ENCODE measurements at places on chromosomes 1 and 21.

- DNase-seq, result no peak
Measured at GRCh38 chr1:15261155-15262002, 14.4 kb downstream of the FHAD1 start.

- peak; percentile 93 for DNase-seq
Measured at GRCh38 chr1:189619682-189620332, 857.9 kb downstream of the BRINP3 start.

GRCh38 chr1:44733365-44733764 is 2.4 kb upstream of the RNU5D-1 start:
- DNase-seq, result peak; percentile 56

DNA sequence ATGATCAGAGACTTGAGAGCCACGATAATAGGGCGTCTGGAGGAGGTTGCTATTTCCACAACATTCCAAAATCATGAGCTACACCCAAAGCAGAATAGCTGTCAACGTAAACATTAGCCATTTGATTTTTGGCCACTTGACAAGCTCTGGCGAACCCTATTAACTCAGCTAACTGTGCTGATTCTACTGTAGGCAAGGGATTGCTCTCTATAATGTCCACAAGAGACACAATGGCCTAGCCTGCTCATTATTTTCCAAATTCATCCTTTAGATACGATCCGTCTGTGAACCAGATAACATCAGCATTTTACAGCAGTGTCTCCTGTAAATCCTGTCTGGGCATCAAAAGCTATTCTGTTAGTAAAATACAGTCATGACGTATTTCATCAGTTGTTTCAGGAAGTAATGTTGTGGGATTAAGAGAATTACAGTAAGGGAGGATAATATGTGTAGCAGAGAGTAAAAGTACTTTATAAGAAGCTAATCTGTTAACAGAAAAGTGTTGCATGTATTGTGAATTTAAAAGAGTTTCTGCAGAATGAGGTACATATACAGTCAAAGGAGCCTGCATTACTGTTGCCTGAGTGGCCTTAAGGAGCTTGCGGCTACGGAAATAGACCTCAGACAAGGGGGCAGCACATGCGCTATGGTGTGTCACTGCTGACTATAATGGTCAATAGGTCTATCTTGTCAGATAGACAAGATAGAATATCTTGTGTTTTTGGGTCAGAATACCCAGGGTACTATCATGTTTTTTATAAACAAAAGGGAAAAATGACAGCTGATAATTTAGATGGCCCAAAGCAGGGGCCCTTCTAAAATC is 44.9 kb upstream of the TINAGL1 start:
- peak; percentile 16 for DNase-seq

DNA sequence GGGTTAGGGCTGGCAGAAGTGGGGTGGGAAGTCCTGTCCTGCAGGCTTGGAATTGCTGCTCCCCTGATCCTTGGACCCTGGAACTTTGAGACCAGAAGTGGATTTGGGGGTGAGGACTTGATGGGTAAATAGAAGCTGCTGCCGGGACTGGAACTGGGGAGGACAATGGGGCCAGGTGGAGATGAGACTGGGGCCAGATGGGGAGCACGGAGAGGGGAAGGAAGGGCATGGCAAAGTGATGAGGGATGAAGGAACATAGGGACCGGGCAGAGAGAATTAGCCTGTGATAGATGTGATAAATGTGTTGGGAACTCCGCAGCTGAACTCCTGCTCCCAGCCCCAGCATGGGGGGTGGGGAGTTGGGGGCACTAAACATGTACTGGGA is 637 bp downstream of the NHLH1 start:
- no peak for DNase-seq

- no peak for DNase-seq
Measured at GRCh38 chr1:46697053-46697452, 21.9 kb downstream of the EFCAB14 start.

GRCh38 chr1:209810783-209811182 is 4.8 kb upstream of the IRF6 start:
- DNase-seq, result no peak

DNA sequence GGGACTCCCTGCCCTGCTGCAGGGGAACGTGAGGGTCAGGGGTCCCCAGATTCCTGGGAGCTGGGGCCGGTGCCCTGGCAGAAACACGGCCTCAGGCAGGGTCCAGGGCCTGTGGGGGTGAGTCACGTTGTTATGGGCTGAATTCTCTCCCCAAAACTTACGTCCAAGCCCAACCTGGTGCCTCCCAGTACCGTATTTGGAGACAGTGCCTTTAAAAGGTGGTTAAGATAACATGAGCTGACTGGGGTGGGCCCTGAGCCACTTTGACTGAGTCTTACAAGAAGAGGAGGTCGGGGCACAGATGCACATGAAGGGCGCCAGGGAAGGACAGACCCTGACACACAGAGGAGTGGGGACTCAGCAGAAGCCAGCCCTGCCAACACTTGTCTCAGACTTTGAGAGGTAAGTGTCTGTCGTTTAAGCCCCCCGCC is 99.9 kb downstream of the WDR4 start:
- DNase-seq, result no peak

GRCh38 chr1:233912909-233913308 is 8.4 kb downstream of the SLC35F3 start:
- no peak for DNase-seq

DNA sequence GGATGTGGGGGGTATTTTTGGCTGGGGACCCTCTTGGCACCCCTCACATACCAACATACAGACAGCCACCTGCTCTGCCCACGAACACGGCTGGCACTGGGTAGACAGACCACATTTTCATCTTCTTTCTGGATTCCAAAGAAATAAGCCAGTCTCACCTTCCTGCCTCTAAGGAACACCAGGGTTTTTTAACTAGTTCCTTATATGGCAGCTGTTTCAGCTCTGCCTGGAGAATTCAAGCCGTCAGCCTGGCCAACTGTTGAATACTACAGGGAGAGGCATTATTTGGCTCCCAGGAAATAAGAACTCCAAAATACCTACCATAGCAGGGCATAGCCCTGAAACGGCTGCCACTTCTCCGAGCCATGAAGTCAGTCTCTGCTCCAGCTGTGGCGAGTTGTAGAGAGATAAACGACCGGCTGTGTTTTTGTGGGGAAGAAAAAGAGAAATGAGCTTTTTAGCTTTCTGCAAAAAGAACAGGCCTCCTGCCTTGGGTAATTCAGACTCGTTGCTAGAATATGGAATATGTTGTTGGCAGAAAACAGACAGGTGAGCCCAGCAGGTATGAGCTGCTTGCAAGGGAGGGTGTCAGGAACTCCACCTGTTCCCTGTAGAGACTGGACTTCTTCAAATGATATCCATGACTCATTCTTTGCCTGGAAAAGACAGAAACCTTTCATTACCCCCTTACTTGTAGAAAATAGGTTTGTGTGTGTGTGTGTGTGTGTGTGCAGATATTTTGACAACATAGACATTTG is 51.8 kb downstream of the MT1HL1 start:
- DNase-seq, result no peak

GRCh38 chr1:62389531-62389930 is 47.3 kb upstream of the USP1 start:
- no peak for DNase-seq

- no peak for DNase-seq
Measured at GRCh38 chr21:43739621-43740435, 20.9 kb downstream of the PDXK start.

- DNase-seq, result no peak
Measured at GRCh38 chr21:42784896-42785451, 94.4 kb downstream of the WDR4 start.

- no peak for DNase-seq
Measured at GRCh38 chr21:32543975-32544374, 41.3 kb downstream of the TCP10L start.

GRCh38 chr1:241999026-241999425 is at the start of gene MAP1LC3C:
Gene MAP1LC3C, minus strand, starts transcription at chr1:241999098. Its CDS starts 90 bp downstream, at chr1:241999008.
- no peak for DNase-seq

- no peak for DNase-seq
Measured at GRCh38 chr1:203289281-203289981, 15.9 kb upstream of the BTG2 start.

DNA sequence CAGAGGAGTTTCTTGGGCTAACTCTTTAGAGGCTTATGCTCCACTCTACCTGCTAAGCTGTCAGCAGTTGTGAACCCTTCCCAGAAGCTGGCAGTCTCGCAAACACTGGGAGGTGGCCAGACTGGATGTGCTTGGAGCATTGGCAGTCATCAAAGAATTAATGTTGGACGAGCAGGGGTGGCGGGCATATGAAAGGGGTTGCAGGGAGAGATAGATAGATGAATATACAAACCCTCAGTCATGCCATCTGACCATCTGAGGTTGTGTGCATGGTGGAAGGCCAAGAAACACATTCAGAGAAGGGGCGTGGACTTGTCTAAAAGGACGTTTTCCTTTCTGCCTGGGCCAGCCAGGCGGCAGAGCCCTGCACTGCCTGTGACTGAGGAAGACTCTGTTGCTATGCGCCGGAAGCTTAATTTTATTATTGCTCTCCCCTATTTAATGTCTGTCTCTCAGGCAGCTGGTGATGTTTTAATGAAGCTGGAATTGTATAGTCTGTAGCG is 164.4 kb downstream of the PBX1 start:
- no peak for DNase-seq

GRCh38 chr21:34199121-34199910 is 125.9 kb downstream of the MRPS6 start:
- peak; percentile 10 for DNase-seq

GRCh38 chr1:58304346-58304975 is 242.1 kb downstream of the OMA1 start:
- no peak for DNase-seq

DNA sequence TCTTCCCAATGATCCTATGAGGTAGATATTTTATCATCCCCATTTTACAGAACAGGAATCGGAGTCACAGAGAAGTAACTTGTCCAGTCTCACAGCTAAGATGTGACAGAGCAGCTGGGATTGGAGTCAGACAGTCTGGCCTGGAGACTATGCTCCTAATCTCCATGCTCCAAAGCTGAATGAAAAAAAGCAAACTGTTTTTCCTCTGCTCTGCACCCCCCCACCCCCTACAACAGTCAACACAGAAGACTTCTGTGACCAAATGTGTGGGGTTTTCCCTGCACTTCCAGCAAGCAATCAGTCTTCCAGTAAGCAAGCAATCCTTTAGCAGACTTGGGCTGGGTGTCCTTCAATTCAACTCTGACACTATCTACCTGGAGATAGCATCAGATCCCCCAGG is 33.2 kb downstream of the KIRREL1 start:
- DNase-seq, result no peak

DNA sequence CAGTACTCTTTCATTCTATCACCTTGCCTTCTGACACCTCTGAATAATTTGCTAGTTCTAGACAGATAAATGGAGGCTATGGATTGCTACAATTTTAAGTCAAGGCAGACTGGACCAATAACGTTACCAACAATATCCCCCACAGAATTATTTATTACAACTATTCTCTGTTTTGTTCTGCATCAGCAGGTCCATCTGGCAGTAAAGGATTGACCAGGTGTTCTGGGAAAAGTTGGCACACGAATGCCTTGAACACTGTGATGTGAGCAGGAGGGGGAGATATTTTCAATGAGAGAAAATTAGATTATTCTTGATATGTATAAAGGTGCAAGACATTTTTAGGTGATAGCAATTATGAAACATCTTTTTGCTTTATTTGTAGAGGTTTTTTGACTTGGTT is 718.8 kb upstream of the TMPRSS15 start:
- DNase-seq, result no peak

DNA sequence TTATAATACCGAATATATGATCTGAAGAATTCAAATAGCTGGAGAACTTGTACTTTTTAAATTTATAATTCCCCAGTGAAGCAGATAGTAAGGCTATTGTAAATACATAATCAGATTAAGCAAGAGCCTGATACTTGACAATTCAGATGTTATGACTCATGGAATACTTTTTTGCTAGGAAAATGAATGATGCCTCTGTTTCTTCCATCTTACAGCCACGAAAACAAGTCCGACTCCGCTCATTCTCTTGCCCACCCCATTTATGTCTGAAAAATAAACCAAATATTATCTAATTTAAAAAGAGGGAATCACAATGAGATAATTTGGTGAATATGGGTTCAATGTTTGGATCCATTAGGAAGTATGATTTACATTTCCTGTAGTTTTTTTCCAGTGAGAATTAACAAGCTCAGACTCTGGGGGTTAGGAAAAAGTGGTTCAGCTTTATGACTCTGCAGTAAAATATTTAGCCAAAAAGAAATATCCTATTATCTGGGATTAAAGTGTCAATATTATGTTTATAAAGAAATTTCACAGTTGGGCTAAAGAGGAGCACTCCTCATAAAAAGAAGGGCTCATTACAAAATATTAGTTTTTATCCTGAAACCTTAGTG is 50.4 kb upstream of the DAB1 start:
- DNase-seq, result peak; percentile 20

- DNase-seq, result no peak
Measured at GRCh38 chr1:239505094-239505493, 118.7 kb downstream of the CHRM3 start.

DNA sequence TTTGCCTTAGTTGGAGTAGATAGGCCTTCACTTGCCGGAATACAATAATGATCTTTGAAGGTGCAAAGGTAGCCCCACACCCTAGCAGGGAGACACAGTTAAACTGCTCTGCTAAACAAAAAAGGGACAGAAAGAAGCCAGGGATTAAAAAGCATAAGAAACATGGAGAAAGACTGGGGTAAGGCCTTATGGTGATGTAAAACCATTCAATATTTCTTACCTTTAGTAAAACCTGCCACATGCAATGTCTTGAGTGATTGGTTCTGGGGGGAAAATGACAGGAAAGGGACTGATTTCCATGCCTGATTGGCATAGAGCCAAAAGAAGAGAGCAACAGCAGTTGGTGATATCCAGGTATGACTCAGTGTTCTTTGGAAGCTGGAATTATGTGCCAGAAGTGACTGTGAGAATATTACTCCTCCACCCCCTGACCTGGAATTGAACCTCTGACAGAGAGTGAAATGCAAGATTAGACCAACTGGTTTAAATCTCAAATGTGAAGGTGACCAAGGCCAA is 8.1 kb downstream of the DNASE2B start:
- DNase-seq, result peak; percentile 24

GRCh38 chr1:208979776-208980175 is 603.7 kb upstream of the CAMK1G start:
- DNase-seq, result no peak

GRCh38 chr1:164602480-164603093 is 43.6 kb downstream of the PBX1 start:
- DNase-seq, result peak; percentile 71

DNA sequence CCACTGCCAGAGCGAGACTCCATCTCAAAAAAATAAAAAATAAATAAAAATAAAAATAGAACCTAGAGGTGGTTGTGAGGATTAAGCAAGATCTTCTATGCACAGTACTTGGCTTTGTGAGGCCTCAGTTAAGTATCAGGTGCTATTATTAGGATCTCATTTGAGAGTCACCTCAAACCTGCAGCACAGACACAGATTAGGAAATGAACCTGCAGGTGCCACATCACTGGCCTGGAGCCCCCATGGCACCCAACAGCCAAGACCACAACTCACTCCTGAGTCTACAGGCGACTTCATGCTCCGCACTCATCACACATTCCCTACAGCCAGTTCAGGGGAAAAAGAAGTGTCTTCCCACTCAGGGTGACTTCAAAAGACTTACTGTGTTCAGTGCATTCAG is 176.8 kb downstream of the SLC45A1 start:
- DNase-seq, result no peak

DNA sequence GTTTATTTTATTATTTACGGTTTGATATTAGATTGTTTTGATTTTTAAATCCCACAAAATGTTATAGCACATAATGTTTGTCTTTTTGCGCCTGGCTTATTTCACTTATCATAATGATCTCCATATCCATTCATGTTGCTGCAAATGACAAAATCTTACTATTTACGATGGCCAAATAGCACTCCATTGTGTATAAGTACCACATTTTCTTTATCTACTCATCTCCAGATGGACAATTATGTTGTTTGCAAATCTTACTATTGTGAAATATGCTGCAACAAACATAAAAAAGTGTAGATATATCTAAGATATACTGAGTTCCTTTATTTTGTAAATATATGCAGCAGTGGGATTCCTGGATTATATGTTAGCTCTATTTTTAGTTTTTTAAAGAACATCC is 1568.3 kb downstream of the AMY1C start:
- no peak for DNase-seq
